ENCODE measurements at places on chromosomes 12 and 14.

DNA sequence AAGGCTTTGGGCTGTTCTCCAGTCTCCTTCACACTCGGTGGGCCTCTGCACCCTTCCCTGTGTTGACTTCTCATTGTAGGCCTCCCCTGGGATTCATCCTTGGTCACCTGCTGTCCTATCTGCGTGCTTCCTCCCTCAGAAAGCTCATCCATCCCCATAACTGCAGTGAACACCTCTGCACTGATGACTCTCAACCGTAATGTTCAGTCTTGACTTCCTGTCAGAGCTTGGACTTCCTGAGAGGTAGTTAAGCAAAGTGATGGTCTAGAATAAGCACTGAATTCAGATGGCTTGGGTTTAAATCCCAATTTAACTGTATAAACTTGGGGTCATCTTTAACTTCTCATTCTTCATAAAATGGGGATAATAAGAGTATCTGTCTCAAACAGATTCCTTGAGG, 13.6 kb upstream of the MDM1 start:
- no peak for DNase-seq

- DNase-seq = no peak
Observed at GRCh38 chr12:12784911-12785814, at the start of gene APOLD1. Gene APOLD1 (plus strand): TSS chr12:12785659. CDS start chr12:12785692, 33 bp downstream.

DNA sequence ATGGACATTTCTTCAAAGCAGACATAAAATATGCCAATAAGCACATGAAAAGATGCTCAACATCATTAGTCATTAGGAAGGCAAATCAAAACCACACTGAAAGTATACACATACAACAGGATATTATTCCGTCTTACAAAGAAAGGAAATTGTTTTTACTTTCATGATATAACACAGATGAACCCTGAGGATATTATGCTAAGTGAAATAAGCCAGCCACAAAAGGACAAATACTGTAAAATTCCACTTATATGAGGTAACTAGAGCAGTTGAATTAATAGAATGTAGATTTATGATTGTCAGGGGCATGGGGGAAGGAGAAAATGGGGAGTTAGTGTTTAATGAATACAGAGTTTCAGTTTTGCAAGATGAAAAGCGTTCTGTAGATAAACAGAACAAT, 4.2 kb downstream of the ACYP1 start:
- no peak for DNase-seq

GRCh38 chr14:33700052-33700451, 250.8 kb downstream of the EGLN3 start:
- DNase-seq = no peak

- no peak for DNase-seq
Observed at GRCh38 chr14:83827383-83827782, 1702.6 kb upstream of the FLRT2 start.

DNA sequence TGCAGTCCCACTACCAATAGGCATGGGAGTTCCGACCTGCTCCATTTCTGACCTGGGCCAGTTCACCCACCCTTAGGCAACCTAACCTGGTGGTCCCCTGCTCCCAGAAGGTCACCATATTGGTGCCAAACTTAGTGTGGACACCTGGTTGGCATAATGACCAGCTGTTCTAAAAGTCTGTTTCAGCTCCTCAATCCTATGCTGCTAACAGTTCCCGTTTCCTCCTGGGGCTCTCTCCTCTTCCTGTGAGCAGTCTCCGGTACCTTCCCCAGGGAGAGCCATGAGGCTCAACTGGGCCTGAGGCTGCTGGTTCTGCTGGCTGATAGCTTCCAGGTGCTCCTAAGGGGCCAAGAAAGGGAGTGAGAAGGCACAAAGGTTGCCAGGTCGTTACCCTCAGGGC, 15.9 kb upstream of the BLTP3B start:
- no peak for DNase-seq
